ENCODE measurements at places on chromosomes 2 and 18.

GRCh38 chr18:692824-693223, 19.6 kb downstream of the ENOSF1 start:
- peak; percentile 48 for DNase-seq

GRCh38 chr2:172249334-172249733, 146.6 kb upstream of the DLX2 start:
- DNase-seq = no peak

DNA sequence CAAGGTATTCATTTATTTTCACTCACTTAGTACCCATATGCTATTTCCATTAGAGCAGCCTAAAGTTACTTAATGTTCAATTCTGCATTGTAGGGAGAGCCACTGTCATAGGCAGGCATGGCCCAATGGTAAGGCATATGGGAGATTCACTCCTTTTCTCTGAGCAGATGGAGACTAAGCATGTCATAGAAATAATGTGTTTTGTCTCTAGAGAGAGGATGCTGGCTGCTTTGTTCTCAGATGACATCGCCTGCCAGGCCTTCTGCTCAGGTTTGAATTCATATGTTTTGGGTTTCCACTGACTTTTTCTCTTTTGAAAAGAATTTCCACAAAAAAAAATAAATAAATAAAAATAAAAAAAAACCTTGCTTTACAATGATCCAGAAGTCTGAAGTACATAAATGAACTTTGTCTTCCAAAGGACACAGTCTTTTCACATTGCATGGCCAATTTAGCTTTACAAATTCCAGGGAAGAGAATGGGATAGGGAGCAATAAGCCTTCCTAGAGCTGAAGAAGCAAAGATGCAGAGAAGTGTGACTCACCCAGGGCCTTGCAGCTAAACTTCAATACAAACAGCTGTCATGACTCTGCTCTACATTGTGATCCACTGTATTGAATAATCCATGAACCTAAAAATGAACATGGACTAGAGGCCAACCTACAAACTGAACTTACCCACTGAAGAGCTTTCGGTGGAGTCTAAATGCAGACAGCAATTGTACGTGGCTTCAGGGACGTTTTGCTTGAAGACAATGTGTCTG, 422.5 kb downstream of the CMPK2 start:
- DNase-seq = no peak

- no peak for DNase-seq
Measured at GRCh38 chr2:85777441-85777861, 23.7 kb downstream of the ATOH8 start.

DNA sequence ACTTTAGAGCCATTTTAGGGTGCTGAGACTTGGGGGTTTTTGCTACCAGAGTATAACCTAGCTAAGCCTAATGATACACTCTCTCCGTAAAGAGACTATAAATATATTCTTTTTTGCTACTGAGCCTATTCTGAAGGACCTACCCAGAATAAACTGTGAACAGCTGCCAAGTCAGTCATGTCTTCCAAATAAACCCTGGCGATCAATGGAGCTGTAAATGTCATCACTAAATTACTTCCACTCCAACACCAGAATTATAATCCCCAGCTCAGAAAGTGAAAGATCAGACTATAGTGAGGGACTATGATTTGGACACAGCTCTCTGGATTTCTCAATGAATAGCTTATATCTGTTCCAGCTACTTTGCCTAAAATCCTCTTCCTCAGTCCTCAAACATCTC, 178.9 kb downstream of the METTL4 start:
- no peak for DNase-seq

- no peak for DNase-seq
Measured at GRCh38 chr18:45589356-45590035, 25.8 kb upstream of the SLC14A2 start.

GRCh38 chr2:129187343-129187742, 792.1 kb upstream of the RAB6C start:
- no peak for DNase-seq
